ENCODE measurements at places on chromosomes 6 and 20. TPM values are rescaled to one million over a fixed set of nuclear protein-coding genes. Genes with fewer than 3 reads are reported as not detected.

- no peaks in the 10 kb centered on the region for H3K4me1 ChIP-seq
- H3K27me3 ChIP-seq: no peaks in the 10 kb centered on the region
- no peak overlapping the region for H3K27ac ChIP-seq
- no peaks in the 10 kb centered on the region for H3K36me3 ChIP-seq
Observed at GRCh38 chr6:153790876-153791473, 248.1 kb upstream of the OPRM1 start.

- no peaks in the 10 kb centered on the region for H3K36me3 ChIP-seq
- H3K27me3 ChIP-seq: no peaks in the 10 kb centered on the region
- H3K4me3 ChIP-seq: no peak overlapping the region
Observed at GRCh38 chr6:72316675-72317380, 305.0 kb upstream of the KCNQ5 start.

DNA sequence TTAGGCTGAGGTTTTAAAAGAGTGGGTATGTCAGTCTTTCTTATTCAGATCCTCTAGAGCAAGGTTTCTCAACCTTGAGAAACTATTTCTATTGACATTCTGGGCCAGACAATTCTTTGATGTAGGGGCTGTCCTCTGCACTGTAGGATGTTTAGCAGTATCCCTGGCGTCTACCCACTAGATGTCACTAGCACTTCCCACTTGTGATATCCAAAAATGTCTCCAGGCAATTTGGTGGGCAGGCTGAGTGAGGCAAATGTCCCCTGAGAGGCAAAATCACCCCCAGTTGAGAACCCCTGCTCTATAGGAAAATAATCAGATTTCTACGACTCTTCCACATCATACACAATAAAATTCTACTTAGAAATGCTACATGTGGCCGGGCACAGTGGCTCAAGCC, 7.7 kb upstream of the ZKSCAN8 start:
- H3K4me3 ChIP-seq: no peak overlapping the region
- peaks cover 12% of the 10 kb centered on the region for H3K36me3 ChIP-seq
- H3K27ac ChIP-seq: peak overlapping the region; percentile 89
- peaks cover 60% of the 10 kb centered on the region for H3K4me1 ChIP-seq
- DNase-seq: no peak
- no peaks in the 10 kb centered on the region for H3K27me3 ChIP-seq

- no peak overlapping the region for H3K4me3 ChIP-seq
- no peaks in the 10 kb centered on the region for H3K27me3 ChIP-seq
- no peaks in the 10 kb centered on the region for H3K4me1 ChIP-seq
- no peak overlapping the region for H3K27ac ChIP-seq
Observed at GRCh38 chr6:100626721-100627120, 162.0 kb upstream of the SIM1 start.

Gene SIM1
- not detected for total RNA-seq
